Non-pigmented ciliary epithelial cell (primary cell): ENCODE measurements at places on chromosomes 7 and 10.

DNA sequence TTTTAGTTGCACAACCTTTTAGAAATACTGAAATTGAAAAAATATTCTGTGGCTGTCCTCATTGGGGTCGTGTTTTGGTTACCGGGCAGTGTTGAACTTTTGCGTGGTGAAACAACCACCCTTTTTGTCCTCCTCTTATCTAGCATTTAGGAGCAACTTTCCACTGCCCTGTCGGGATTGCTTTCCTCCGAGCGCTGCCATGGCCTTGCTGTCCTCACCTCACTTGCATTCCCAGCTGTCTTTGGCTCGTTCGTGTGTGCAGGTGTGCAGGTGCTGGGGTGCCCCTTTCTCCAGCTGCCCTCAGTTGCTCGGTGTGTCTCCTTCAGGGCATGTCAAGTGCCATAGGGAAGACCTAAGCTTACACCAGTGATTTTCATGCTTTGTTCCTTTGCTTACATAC is 116.9 kb upstream of the GJD4 start:
- DNase-seq: no peak

DNA sequence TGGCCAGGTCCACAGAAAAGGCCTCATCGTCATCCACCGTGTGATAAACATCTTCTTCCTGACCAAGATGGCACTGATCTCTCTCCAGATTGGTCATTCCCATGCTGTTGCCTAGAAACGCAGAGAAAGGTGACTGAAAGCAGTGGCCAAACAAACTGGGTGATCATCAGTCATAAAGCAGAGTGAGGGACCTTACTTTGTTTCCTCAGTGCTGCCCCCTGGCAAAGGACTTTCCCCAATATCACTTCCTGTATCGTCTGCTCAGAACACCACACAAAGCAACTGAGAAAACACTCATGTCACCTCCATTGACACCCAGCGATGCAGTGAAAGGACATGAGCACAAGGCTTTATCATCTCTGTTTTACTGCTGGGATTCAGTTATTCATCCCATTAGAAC is 40.0 kb upstream of the TM9SF3 start:
- no peak for DNase-seq

- DNase-seq: no peak
Observed at GRCh38 chr10:69056129-69056528, 31.8 kb upstream of the SRGN start.

- no peak for DNase-seq
Observed at GRCh38 chr7:130273933-130274255, 7.2 kb downstream of the CPA2 start.

DNA sequence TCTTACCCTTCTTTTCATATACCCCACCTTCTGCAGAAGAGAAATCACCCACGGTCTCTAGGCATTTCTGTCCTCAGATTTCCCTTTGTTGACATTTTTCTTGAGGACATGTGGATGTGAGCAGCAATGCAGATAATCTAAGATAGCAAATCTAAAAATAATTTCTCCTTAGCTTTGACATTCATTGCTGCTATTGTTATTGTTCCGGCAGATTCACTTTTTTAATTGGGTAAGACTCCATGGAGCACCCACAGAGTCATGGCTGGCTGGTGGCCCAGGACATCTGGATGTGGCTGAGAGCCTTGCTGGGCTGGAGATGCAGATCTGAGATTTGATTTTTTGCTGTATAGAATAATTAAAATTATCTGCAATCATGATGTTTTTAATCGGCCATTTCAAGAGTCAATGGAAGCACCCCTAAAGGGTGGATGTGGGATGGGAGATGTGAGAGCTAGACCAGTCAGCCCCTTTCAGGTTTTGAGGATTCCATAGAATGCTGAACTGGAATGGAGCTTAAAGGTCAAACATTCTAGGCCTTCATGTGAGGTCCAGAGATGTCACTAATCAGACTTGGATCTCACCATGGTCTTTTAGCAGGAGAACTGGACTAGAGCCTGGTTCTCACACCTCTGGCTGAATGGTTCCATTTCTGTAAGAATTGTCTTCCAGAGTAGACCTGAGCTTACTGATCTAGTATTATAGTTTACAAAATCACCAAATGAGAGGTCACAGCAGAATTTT is 37.5 kb downstream of the TAS2R41 start:
- no peak for DNase-seq
